Mucosa of descending colon (tissue), 3 donors: ENCODE measurements at places on chromosomes 7 and 10. TPM values are rescaled to one million over a fixed set of nuclear protein-coding genes. Genes with fewer than 3 reads are reported as not detected.

DNA sequence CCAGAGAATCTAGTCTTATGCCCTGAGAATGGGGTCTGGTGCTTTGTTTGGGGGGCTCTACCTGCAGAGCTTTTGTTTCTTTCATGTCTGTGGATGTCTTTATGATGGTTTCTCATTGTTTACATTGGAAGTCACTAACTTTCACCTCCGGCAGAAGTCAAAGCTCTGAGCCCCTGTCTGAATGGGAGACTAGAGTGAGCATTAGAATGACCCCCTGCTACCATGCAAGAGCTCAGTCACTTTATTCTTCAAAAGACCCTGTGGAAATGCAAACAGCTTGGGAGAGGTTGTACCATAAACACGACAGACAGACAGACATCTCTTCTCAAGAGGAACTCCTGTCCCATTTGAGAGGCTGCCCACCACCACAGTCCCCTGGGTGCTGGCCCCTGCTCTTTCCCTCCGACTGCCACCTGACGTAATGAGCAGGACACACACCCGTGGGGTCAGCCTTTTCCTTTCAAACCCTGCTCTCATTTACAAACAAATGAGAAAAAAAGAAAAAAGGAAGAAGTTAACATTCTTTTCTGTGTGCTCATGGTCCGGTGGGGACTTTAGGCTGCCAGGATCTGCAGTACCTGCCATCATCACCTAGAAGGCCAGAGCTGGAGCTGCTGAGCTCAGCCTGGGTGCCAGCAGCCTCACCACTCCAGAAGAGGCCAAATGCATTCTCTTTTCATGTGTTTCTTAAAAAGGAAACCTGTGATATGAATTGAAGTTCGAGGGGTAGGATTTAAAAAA lies 91.6 kb downstream of the FZD1 start:
- no peak for DNase-seq

RASA4B gene
- 8.0 TPM for total RNA-seq

GRCh38 chr10:60975716-60976115 lies 31.7 kb upstream of the RHOBTB1 start:
- no peak for DNase-seq

EGR2 gene
- total RNA-seq, result 0.36 TPM

MTERF1 gene
- 12.7 TPM for total RNA-seq

GRCh38 chr10:96333101-96333500 lies 25.7 kb downstream of the OPALIN start:
- no peak for DNase-seq

ARMC3 gene
- not detected for total RNA-seq

C10orf143 gene
- total RNA-seq, result 2.3 TPM

DNA sequence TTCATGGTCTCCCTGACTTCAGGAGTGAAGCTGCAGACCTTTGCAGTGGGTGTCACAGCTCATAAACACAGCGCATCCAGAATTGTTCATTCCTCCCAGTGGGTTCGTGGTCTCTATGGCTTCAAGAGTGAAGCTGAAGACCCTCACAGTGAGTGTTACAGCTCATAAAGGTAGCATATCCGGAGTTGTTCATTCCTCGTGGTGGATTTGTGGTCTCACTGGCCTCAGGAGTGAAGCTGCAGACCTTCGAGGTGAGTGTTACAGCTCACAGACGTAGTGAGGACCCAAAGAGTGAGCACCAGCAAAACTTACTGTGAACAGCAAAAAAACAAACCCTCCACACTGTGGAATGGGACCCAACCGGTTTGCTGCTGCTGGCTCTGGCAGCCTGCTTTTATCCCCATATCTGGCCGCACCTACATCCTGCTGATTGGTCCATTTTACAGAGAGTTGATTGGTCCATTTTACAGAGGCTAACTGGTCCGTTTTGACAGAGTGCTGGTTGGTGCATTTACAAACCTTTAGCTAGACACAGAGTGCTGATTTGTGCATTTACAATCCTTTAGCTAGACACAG lies 308.8 kb downstream of the PTPRN2 start:
- no peak for DNase-seq

DNA sequence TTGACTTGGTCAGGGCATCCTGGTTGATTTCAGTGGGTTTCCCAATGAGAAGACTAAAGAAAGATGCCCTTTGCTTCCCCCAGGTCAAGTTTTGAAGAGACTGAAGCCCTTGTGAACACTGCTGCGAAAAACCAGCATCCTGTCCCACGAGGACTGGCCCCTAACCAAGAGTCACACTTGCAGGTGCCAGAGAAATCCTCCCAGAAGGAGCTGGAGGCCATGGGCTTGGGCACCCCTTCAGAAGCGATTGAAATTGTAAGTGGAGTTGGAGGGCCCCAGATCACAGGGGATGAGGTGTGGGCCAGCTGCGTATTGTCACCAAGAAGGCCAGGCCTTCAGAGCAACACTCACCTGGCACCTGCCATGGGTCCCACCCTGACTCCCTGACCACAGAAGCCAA lies 43.3 kb upstream of the BTBD16 start:
- DNase-seq, result no peak

DNA sequence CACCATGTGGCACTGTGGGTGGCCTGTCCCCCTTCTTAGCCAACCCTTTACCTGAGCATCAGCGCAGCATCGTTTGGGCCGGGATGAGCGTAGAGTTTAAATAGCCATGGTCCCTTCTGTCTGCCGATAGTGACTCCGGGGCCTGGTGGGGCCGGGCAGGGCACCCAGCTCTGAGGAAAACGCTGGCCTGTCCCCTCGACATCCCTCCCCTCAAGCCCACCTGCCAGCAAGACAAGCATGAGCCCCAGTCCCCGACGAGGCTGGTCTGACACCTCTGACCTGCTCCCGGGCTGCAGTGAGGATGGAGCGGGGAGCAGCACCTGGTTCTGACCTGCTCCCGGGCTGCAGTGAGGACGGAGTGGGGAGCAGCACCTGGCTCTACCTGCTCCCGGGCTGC lies 31.1 kb upstream of the CNPY1 start:
- DNase-seq, result no peak

WAC gene
- total RNA-seq, result 111 TPM

GRCh38 chr10:43944381-43945093 lies 295.9 kb upstream of the ZNF32 start:
- no peak for DNase-seq

DNA sequence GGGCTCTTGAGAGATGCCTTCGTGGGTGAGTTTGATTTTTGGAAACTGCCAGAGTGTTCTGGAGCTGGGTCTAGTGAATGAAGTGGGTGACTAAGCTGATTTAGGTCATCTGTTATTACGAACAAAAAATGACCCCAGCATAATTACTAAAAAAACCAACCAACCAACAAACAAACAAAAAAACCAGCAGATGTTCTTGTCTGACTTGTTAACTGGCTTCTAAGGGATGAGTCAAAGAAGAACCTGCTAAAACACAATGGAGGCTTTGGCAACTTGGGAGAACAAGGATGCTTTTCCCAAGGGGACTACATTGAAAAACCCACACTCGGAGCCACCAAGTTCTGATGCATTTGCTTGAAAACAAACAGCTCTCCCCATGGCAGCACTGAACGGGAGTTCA lies 11.5 kb downstream of the TACR2 start:
- no peak for DNase-seq

GRCh38 chr10:75150656-75151055 lies 39.2 kb downstream of the SAMD8 start:
- no peak for DNase-seq

VWDE gene
- 1.8 TPM for total RNA-seq

AGAP9 gene
- total RNA-seq, result 17.4 TPM

DNA sequence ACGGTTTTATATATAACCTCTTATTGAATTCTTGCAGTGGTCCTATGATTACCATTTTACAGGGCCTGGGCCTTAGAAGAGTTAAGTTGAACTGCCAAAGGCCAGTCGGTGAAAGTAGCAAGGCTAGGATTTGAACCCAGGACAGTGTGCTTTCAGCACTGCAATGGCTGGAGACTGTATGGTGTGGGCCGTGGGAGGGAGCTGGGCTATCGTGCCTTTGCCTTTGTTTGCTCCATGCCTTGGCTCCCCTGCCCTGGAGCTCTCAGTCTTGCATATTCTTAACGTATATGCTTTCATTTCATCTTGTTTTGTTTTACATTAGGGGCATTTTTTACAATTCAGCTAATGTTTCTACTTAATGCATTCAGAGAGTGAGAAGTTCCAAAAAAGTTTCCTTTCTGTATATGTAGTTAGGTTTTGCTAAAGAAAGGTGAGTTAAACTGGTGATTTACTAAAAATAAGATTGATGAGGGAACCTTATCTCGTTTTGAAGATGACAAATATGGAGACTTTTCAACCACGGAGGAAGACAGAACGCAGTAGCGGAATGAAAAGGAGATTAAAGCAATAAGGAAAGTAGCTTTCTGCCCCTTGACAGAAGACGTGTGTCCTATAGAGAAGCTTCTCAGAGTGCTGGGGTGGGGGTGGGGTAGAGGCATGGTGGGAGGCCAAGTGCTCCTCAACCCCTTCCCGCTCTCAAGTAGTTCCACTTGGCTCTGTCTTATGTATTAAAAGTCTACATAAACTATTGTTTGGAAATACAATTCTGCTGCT lies 82.5 kb downstream of the RTKN2 start:
- DNase-seq, result no peak

CALCR gene
- total RNA-seq, result not detected

DNA sequence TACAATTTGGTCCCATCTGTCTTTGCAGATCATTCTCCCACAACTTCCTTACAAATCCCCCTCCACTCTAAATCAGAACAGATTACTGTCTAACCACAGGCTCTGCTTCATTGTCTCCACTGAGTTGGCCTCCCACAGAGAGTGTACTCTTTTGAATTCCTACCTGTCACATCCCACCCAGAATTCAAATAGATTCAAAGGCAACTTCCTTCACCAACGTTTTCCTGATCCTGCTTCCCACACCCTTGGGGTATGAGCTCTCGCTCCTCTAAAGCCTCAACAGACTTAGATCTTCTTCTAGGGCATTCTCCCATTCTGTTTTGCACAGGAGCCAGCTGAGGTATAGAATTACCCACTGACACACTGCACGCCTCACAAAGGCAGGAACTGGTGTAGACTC lies 197.8 kb upstream of the CDCA7L start:
- DNase-seq, result no peak

DNA sequence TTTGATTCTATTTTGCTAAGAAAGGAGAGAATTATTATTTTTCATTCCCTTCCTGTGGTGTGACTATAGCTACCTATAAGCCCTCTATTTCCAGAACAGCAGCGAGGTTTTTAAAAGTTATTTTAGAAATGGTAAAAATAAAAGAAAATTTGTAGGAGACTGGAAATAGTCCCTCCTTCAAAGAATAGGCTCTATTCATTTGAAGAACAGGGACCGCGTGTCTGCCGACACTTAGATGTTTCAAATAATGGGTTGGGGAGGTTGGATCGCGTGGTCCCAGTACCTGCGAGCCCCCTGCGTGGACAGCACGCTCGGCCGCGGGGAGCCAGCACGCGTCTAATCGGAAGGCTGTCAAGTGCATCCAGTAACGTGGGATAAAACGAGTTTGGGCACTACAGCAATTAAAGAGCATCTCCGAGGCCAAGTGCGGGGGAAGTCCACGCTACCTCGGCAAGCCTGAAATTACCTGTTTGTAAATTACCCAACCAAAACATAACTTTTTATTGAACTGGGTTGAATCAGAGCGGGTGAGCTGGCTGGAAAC lies 1.0 kb downstream of the CACNA2D1 start:
- no peak for DNase-seq

DNA sequence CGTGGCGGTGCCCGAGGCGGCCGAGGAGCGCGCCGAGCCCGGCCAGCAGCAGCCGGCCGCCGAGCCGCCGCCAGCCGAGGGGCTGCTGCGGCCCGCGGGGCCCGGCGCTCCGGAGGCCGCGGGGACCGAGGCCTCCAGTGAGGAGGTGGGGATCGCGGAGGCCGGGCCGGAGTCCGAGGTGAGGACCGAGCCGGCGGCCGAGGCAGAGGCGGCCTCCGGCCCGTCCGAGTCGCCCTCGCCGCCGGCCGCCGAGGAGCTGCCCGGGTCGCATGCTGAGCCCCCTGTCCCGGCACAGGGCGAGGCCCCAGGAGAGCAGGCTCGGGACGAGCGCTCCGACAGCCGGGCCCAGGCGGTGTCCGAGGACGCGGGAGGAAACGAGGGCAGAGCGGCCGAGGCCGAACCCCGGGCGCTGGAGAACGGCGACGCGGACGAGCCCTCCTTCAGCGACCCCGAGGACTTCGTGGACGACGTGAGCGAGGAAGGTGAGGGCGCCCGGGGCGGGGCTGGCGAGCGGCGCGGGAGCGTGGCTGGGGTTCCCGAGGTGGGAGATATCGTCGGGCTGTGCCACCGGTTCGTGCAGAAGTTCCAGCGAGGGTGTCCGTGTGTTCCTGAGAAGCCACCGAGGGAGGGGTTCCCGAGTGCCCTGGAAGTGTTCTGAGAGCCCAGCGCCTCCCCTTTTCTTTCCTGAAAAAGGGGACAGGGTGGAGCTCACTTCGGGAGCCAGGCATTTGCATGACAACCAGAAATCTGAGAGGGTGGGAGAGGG lies 495 bp downstream of the EIF3B start:
- peak; percentile 53 for DNase-seq

PITX3 gene
- not detected for total RNA-seq

DNA sequence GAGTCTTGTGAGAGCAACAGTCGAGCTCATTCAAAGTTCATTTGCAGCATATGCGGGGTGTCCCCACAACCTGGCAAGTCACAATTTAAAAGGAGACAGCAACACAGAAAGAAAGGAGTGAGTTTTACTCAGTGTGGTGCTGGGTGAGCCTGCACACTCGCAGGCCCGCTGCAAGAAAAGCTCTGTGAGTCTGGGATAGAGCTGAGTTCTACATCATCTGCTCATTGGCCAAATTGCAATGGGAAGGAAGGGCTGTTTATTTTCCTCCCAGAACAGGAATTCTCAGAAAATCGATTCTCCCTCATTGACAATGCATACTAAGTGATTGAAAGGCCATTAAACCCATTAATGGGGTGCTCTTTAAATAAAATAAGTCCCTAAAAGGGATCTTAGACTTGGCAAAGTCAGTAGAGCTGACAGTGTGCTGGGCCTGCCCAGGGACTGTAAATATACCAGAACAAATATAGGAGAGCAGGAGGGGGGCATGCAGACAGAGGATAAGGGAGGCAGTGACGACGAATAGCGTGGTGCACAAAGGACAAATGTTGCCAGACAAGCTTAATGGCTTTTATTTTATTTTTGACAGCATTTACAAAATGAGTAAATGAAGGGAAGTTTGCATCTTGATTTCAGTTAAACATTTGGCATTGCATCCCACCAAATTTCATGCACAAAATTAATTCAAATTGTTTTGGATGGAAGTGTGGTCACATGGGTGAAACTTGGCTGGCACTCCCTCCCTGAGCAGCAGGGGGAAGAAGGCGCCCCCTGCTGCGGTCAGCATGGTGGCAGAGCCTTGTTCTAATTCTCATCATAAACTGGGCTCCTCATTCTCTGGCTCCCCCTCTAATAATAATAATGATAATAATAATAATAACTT lies 215.7 kb downstream of the SNX10 start:
- DNase-seq, result no peak

TCTN3 gene
- 31.6 TPM for total RNA-seq

- no peak for DNase-seq
Observed at GRCh38 chr7:108222236-108222892, 92.2 kb upstream of the LAMB4 start.

DNA sequence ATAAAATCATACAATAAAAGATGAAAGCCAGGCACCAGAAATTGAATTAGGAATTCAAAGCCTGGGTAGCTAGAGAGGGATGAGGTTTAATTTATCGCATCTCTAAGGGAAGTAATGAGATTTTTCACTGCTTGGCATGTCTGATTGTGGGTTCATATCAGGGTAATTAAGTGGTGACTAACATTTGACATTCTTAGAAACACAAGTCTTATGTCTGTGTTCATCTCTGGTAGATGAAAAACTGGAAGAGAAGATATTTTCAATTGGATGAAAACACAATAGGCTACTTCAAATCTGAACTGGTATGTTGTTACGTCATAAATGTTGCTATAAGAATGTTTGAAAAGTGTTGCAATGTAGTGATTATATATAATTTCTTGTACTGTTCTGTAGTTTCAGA lies 36.8 kb upstream of the ARMS2 start:
- no peak for DNase-seq

AGAP5 gene
- total RNA-seq, result 12.8 TPM

OR9A2 gene
- not detected for total RNA-seq
